EH (cell line): ENCODE measurements at places on chromosomes 5 and 9.

DNA sequence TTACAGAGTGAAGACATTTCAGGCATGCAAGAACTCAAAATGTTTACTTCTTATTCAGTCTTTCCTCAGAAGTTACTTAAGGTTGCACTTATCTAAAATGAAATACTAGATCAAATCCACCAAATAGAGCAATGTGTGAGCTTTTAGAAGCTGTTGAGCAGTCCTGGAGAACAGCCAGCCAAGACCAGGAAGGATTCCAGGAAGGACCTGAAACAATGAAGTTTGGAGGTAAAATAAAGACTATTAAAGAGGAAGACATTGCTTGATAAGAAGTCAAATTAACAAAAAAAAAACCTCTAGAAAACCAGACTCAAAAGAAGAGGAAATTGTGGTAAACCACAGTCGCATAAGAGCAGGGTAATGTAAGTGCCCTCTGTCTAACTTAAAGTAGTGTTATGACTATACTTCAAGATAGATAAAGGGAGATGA is 156.2 kb upstream of the S1PR3 start:
- peak; percentile 65 for DNase-seq

- no peak for DNase-seq
These were observed 22.1 kb downstream of the ANKRD33B start for GRCh38 chr5:10586008-10586407.

DNA sequence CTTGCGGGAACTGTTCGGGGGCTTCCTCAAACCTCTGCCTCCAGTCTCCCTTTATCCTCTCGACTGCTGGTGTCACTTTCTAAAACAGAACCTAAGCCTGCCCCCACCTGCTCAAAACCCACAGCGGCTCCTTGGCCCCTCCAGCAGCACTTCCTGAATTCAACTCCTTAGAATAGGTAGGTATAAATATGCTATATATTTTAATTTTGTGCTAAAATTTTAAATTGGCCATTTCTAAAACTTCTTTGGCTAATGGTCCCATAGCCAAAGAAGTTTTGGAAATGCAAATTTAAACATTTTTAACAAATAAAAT is 71.8 kb upstream of the TBC1D2 start:
- DNase-seq: no peak

- DNase-seq: peak; percentile 46
These were observed 501.7 kb downstream of the ARHGEF28 start for GRCh38 chr5:74127381-74128320.

GRCh38 chr5:2936413-2936812 is 184.9 kb upstream of the IRX2 start:
- DNase-seq: no peak

GRCh38 chr9:80797831-80798688 is 891.3 kb downstream of the TLE1 start:
- no peak for DNase-seq

GRCh38 chr5:9025942-9026341 is 519.9 kb downstream of the SEMA5A start:
- peak; percentile 43 for DNase-seq
